ENCODE measurements at places on chromosomes 3 and 15. TPM values are rescaled to one million over a fixed set of nuclear protein-coding genes. Genes with fewer than 3 reads are reported as not detected.

Gene BMF
- total RNA-seq: 9.1 TPM

Gene CCDC39
- total RNA-seq: not detected

Gene CLN6
- 14.5 TPM for total RNA-seq

Gene KBTBD12
- 0.22 TPM for total RNA-seq

Gene KNG1
- total RNA-seq: not detected

Gene ACTRT3
- total RNA-seq: 0.27 TPM

Gene CHRM5
- total RNA-seq: not detected

Gene SMAD6
- total RNA-seq: 2.0 TPM

Gene C2CD4A
- total RNA-seq: 0.10 TPM

Gene GABRA5
- not detected for total RNA-seq

Gene CAMKV
- not detected for total RNA-seq

DNA sequence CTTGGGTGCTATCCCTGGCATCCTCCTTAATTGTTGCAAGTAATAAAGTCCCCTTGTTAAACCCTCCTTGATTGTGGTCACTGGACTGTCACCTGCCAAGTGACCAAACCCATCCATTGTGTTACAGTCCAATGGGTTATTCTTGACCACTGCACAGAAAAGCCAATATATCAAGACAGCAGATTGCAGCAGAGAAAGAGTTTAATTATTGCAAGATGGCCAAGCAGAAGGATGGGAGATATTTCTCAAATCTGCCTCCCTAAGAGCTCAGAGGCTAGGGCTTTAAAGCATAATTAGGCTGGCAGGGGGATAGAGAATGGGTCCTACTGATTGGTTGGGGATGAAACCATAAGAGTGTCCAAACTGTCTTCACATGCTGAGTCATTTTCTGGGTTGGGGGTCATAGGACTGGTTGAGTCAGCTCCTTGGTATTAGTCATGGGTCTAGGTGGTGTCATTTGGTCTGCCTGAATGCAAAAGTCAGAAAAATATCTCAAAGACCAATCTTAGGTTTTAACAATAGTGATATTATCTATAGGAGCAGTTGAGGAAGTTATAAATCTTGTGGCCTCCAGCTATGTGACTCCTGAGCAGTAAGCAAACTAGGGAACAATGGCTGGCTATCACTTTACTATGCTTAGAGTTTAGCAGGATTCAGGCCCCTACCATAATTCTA is 19.1 kb upstream of the XYLB start:
- no peak for DNase-seq

- DNase-seq: peak; percentile 23
Measured at GRCh38 chr3:194123726-194124125, 12.2 kb upstream of the HES1 start.

DNA sequence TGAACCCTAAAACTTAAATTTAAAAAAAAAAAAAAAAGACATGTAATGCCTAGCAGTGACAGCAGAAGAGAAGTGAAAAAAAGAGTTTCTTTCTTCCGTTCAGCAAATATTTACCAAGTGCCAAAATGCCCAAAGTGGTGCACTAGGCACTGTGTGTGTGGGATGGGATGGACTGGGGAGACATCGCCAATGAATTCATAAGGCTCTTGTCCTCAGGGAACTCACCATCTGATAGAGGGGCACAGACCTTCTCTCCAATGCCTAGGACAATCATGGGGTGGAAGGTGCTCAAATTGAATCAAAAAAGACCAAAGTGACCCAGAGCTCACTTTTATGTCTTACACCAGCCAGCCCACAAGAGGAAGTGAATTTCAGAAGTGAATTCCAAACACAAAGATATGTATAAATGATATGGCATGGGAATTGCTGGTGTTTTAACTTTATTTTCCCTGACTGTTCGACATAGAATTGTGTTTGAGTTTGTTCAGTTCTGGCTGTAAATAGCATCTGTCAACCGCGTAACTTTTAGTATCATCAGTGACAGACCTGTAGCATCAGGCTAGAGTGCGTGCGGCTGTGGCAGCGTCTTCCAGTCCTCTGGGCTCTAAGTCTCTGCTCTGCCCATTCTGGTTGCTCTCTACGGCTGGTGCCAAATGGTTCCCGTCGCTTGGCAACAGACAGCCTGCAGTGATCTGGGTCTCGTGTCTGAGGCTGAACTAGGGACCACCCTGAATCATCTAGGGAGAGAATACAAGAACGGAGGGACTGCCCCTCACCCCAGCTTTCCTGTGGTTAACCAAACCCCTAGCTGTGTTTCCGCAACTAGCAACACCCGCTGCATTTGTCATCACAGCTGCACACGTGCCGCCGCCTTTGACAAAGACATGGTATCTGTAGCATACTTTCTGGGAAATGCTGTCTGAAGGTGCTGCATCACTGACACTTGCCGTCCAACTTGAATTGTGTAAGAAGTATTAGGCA is 154.0 kb upstream of the THBS1 start:
- peak; percentile 87 for DNase-seq

DNA sequence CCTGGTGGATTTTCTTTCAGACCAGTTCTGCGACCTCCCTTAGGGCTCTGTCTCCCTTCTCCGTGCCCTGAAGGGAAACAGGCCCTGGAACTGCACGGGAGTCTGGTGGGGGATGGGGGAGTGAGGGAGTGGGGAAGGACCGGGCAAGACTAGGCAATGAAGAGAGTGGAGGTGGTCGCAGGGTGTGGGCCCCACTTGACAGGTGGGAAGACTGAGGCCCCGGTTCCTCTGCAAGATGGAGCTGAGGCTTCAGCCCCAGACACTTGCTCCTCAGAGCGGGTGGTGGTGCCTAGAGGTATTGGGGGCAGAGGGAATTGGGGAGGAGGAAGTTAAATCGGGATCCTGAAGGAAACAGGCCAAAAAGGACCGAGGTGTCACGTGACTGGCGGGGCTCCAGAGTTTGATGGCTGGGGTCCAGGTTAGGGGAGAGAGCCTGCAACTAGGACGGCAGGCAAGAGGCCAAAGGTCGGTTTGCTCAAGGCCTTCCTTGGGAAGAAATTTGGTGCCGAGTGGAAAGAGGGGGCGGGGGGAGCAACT is 597 bp upstream of the CAMK1 start:
- DNase-seq: peak; percentile 97

DNA sequence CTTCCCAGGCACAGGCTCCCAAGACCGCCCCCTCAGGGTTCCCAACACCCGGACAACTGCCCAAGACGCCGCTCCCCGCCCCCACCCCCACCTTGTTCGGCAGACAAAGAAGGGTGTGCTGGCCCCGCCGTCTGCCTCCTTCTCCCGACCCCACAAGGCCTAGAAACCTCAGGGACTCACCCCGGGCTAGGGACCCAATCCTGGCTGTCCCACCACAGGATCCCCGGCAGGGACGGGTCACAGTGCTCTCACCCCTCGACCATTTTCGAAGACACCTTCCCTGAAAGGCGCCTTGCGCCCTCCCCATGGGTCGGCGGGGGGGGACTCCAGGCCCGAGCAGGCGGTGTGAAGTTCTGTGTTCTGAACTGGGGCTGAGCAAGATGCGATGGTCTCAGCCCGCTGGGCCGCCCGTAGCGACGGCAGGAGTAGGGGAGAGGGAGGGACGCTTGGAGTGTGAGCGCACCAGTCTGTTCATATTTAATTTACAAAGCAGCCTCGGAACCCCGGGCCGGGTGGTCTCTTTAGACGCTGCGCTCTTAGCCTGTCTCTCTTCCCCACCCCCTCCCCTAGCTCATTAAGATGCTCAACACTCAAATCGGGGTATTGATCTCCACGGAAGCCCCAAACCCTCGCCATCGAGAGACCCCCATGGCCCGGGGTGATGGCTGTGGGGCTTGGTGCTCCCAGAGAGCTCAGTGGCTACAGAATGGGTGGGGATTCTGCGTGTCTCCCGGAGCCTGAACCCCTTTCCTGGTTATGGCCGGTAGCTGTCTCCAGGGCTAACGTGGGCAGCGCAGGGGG is 1.4 kb upstream of the ISLR2 start:
- no peak for DNase-seq

GRCh38 chr15:101520395-101520794 is 30.9 kb upstream of the PCSK6 start:
- DNase-seq: peak; percentile 59

DNA sequence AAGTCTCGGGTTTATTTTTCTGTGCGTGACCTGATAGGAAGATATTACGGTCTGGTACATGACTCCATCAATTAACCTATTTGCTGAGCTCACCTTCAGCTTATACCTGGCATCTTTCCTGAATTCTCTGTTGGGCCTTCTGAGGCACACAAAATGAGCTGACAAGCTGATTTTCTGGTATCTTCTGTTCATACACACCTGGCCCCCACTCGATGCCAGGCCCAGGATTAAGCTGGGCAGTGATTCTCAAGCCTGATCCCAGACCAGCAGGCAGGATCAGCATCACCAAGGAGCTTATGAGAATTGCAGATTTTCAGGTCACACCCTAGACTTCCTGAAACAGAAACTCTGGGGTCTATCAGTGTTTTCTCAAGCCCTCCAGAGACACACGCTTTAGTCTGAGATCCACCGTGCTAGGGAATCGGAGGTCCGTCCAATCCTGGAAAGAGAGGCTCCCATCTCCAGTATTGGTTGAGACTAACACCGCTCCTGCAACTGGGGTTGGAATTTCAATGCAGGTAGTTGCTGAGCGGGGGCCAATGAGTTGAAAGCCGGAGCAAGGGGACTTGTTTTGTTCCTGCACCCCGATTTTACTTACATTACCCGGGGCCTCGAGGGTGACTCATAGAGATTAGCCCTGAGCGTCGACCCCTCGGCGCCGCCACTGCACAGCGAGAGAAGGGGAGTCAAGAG is 636 bp upstream of the EIF1B start:
- DNase-seq: no peak

GRCh38 chr3:150202711-150203110 is 205.4 kb upstream of the TSC22D2 start:
- DNase-seq: no peak

DNA sequence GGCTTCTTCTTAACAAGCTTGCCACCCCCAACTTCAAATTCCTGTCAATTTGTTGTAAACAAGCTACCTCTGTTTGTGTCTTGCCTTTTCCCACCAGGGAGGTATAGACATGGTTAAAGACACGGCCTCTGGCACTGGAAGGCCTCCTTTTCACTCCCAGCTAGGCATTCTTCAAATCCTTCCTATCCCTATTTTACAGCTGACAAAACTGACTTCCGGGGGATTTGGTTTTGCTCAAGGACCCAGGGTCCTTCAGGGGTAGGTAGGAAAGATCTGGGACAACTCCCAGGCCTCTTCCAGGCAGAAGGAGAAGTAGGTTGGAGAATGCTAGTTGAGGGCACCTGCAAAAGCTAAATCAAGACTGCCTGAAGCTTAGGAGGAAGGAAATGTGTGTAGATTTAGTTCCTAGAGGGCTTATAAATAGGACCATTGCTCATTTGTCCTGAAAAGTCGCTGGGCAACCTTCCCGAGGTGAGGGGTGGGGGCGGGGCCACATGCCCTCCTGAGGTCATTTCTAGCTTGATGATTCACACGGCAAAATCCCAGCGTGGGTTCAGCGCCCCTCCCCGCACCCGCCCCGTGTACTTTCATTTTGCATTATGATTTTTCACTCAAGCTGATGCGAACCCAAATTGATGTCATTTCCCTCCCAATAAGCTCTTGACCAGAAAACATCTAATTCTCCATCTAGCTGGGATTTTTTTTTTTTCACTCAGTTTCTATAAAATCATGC is 365.5 kb downstream of the SHQ1 start:
- peak; percentile 47 for DNase-seq

DNA sequence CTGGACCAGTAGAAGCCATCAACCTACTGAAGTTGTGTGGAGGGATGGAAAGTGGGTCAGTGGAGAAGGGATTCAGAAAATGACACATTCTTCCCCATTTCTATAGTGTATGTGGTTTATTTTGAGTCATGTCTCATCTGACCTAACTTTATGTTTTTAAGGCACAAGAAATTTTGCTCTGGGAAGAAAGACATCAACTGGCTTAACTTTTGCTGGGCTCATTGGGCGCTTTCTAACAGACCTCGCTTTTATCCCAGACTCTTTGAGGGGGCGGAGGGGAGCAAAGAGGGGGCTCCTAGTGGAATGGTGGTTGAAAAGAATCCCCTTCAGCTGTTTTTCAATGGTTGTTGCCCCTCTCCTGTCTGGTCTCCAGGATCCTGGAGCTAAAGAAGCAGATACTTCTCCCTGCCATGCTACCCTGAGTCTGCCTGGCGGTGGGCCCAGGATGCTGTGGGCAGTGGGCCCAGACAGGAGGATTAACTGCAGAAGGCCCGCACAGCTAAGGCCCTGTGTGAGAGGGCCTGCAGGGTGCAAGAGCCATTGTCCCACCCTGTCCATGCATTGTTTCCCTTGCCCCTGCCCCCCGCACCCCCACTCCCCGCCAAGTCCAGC is 14.5 kb downstream of the CSRNP1 start:
- no peak for DNase-seq

- no peak for DNase-seq
Measured at GRCh38 chr15:38297623-38298388, 45.2 kb downstream of the SPRED1 start.

DNA sequence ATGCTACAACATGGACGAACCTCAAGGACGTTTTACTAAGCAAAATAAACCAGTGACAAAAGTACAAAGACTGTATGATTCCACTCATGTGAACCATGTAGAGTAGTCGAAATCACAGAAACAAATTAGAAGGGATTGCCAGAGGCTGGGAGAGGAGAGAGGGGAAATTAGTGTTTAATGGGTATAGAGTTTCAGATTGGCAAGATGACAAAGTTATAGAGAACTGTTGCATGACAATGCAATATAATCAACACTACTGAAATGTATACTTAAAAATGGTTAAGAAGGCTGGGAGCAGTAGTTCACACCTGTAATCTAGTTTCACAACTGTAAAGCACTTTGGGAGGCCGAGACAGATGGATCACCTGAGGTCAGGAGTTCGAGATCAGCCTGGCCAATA is 36.9 kb downstream of the PLS1 start:
- DNase-seq: no peak

DNA sequence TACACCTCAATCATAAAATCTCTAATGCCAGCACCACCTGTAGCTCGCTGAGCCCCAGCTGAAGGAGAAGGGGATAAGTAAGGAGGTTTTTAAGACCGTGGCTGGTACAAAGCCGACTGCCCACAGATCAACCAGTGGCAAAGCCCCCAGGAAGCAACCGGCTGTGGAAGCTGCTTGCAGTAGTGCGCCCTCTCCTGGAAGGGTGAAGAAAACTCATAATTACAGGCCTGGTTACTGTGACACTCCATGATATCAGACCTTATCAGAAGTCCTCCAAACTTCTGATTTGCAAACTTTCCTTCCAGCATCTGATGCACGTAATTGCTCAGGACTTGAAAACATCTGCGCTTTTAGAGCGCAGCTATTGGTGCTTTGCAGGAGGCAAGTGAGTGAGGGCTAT is 63.1 kb upstream of the MCTP2 start:
- DNase-seq: no peak

GRCh38 chr3:14147066-14147435 is 22.2 kb downstream of the TMEM43 start:
- no peak for DNase-seq

DNA sequence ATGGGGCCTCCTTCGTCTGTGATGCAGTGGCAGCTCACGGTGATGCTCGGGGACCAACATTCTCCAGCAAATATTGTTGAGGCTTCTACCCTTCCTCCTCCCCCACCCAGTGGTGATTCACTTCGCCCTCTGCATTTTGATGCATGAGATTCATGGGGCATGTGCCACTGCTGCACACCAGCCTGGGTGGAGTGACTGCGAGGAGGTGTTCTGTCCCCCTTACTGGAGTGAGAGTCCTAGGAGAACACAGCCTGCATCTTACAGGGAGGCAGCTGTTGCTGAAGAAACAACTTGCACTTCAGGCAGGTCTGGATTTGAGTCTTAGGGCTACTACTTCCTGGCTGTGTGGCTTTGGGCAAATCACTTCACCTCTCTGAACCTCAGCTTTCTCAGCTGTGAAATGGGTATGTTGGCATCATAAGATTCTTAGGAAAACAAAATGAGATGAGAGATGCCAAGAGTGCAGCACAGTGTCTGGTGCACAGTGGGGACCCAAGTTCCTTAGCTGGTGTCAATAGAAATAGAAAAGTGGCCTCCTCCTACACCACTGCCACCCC is 10.2 kb upstream of the SKOR1 start:
- DNase-seq: peak; percentile 31

Measured in lower leg skin (tissue), 4 donors.